ENCODE measurements at places on chromosomes 3 and 15.

DNA sequence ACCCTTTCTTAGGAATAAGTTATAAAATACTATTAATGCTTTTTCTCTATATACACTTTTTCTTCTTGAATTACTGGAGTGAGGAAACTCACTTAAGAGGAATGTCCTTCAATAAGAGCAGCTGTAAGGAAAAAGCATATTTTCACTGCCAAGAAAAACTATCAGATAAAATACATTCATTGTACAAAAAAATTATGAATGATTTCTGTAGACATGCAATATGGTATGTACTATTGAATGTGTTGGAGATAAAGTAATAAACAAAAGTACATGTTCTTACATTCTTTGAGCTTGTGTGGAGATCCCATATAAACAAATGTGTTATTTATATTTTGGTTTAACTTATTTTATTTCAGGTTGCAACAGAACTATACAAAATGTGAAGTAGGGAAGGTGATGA lies 241.0 kb upstream of the ZNF717 start:
- no peak for DNase-seq

DNA sequence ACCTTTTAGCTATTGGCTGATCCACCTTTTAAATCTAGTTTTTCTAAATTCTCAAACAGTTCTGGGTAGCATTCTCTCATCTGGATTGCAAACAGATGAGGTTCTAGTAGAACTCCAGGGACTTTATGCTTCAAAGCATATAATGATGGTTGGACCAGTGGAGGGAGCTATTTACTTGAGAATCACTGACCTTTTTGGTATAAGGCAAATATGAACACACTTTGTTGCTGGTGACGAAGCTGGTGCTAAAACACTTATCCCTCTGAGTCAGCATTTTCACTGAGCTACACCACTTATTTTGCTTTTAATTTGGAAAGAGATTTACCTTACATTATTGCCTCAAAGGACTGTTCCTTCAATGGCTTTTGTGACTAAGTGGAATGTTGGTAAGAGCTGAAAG lies 58.6 kb upstream of the SLITRK3 start:
- DNase-seq: peak; percentile 32

- DNase-seq: no peak
Measured at GRCh38 chr3:85193565-85193964, 234.8 kb downstream of the CADM2 start.

DNA sequence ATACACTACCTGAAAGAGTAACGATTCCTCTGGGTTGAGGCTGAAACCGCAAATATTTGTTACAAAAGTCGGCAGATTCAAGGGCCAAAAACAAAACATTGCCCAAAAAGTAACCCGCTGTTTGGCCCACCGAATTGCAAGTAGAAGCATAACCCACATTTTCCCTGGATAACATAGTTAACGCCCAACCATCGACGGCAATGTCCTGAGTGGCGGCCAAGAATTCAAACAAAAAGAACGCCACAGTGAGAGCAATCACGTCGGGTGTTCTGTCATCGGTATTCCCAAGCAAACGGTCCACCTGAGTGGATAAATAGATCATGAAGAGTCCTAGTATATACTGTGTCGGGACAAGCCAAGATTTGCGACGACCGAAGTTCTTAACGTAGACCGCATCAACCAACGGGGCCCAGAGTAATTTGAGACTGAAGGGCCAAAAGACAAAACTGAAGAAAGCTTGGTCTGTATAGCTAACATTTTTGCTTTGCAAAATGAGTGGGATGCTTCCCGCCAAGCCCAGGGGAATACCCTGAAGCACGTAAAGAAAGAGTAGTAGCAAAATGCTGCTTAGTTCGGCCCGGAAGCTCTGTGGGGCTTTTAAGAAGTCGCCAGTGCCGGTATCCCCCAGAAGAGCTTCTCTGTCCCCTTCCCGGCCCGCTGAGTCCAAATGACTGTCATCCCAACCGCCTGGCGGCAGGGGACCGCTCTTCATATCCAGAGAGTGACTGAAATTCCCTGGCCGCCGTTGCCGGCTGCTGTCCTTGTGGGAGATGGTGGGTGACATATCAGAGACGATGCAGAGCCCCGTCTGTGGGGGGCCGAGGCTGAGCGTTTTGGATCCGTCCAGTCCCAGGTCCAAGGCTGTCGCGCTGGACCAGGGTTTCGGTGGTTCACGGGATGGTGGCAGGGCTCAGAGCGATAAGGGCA lies 750 bp downstream of the SLC33A1 start:
- peak; percentile 36 for DNase-seq

DNA sequence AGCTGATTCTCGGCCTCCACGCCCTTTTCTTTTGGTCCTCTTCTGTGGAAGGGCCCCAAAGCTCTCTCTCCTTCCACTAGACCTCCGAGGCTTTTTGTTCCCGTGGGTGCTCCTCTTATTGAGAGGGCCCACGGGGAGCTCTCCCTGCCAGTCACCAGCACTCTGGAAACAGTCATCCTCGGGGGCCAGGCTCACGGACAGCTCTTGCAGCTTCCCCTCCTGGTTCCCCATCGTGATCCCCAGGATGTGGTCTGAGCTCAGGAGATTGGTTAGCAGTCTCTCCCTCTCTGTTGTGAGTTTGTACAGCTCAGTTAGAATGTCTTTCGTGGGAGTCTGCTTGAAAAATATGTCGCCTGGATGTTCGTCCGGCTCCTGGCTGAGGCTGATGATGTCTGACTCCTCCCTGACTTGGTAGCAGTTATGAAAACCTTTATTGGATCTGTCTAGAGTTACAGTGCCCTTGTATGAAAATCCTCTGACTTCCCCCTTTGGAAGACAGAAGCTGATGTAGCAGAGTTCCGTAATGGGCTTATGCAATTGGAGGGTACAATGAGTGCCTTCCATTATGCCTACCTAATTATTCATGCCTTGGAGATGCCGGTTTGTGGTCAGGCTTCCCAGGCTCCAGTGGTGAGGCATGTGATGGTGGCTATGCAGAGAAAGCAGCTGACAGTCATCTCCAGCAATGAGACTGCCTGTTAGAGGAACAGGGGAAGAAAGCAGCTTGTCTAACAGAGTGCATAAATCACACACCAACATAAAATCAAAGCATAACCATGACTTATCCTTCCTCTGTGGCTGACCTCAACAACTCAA lies 40.0 kb downstream of the FMN1 start:
- no peak for DNase-seq

- no peak for DNase-seq
Measured at GRCh38 chr15:36364377-36364776, 215.0 kb upstream of the CDIN1 start.

GRCh38 chr15:93071469-93071936 lies 17.5 kb downstream of the RGMA start:
- DNase-seq: peak; percentile 53

- peak; percentile 61 for DNase-seq
Measured at GRCh38 chr3:157572559-157573270, 69.5 kb upstream of the VEPH1 start.

DNA sequence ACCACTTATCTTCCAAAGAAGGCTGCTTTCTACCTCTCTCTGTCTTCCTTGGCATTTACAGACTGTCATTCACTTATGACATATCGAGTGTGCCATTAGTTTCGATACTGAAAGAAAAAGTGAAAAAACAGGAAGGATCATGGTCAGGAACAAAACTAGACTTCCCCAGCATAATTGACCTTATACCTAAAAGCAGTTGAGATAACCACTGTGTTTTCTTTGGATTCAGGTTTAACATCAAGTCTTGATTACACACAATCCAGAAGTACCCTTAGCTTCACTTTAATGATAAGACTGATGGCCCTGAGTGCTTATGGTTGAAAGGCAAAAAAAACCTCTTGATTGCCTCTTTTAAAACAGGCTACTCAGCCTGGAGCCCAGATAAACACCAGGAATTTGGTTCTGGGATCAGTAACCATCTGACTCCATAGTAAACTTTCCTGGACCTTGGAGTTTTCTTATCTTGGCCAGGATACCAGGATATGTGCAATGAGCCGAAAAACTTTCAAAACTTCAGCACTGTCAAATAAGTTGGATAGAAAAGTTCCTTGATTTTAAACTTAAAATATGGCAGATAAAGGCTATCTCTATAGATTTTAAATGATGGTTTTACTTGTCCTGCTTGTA lies 5.0 kb upstream of the UACA start:
- no peak for DNase-seq

Measured in tongue (tissue), 3 donors.